ENCODE measurements at places on chromosomes 16 and 17.

DNA sequence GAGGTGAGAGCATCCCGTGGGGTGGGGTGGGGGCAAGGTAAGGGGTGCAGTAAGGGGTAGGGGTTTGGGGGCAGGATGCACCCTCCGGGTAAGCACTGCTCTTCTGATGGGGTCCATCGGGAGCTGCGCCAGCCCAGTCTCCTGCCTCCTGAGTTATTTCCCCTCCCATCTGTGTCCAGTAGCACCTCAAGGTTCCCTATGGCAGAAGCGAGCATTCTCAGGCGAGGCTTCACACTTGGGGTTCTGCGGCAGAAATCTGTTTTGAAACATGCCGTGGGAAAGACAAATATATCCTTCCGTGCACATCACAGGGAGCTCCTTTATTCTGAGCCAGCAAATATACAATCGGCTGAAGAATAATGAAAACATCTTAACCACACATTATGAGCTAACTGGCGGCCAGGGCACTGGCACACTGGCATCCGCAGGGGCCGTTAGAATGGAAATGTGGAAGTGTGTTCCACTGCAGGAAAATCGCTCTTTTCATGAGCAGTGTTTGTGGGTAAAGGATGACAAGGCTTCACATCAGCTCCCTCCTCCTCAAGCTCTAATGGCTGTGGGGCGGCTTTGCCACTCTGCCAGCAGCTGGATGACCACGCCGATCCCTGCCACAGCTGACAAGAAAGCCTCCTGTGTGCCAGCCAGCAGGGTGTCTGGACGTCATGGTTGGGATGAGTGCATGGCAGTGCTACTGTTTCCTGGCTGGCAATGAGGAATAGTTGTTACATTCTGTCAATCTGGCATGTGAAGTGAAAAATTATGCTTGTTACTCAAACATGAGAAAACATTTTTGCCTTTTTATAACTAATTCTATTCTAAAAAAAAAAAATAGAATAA, 20.0 kb downstream of the MTHFSD start:
- DNase-seq: no peak

DNA sequence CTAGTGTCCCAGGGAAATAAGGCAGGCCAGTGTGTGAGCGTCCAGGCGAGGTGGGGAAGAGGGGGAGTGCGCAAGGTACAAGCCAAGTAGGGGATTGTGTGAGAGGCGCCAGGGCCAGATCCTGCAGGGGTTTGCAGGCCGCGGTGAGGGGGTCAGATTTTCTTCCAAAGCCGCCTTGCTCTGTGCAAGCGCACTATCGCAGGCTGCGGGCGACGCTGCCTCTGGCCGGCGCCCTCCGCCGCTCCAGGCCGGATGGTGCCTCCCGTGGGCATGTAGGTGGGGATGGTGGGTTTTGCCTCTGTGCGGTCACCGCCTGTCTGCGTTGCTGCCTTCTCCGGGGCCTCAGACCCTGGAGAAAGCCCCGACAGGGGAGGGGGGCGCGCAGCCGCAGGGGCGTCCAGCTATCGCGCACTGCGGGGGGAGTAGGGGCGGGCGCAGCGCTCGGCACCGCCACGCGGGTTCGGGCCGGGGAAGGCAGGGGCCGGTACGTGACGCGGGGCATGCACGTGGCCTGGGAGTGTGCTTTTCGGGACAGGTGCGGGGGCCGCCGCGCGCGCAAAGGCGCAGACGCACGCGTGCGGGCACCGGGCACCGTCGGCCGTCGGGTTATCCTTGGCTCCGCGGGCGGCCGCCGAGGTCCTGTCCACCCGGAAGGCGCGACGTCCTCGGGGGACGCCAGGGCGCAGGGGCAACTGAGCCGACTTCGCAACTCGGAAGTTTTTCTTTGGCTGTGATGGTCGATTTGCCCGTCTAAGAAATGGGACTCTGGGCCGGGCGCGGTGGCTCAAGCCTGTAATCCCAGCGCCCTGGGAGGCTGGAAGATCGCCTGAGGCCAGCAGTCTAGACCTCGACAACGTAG, 1.1 kb upstream of the HAPSTR1 start:
- no peak for DNase-seq

DNA sequence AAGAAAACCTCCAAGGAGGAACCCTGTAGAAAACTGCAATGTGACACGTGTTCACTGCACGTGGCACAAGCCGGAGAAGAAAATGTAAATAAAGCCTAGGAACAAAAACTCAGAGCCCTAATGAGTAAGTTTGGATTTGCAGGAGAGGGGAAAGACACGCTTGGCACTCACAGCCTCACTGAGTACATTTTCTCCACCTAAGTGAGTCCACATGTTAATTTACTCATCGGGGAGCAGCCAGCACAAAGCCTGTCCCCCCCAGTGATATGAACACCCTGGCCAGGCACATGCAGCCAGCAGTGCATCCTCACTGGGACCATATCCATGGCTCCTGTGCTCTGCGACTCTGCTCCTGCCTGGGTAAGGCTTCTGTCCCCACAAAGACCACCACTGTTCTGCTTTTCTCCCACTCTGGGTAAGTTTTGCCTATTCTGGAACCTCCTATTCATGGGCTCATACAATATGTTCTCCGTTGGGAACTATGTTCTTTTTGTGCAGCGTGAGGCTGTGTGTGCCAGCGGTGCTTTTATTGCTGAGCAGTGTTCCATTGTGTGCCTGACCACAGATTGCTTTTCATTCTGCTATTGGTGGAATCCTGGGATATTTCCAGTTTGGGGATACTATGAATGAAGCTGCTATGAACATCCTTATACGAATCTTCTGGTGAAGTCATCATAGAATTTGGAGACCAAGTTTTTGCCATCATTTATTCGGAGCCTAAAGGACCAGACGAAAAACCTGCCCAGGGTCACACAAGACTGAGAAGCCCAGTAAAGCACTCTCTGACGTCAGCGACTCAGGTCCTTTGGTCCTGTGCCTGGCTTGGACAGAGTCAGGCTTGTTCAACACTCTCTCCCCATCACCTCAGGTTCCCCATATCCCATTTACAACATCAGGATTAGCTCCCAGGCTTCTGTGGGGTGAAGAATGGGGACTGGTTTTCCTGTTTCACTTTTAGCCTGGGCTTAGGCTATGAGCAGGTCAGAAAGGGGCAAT, 53.3 kb downstream of the RNF112 start:
- peak; percentile 27 for DNase-seq

- no peak for DNase-seq
Measured at GRCh38 chr16:87834005-87834667, 35.2 kb downstream of the SLC7A5 start.

GRCh38 chr16:17205279-17206211, 265.2 kb downstream of the XYLT1 start:
- peak; percentile 14 for DNase-seq

Data from inflammatory macrophage treated with lipopolysaccharide for 4 hours (primary cell).